ENCODE measurements at places on chromosomes 5 and 9.

- DNase-seq = no peak
Measured at GRCh38 chr9:108021096-108021710, 531.6 kb upstream of the KLF4 start.

GRCh38 chr9:4196886-4197285 lies 103.0 kb downstream of the GLIS3 start:
- DNase-seq = no peak

DNA sequence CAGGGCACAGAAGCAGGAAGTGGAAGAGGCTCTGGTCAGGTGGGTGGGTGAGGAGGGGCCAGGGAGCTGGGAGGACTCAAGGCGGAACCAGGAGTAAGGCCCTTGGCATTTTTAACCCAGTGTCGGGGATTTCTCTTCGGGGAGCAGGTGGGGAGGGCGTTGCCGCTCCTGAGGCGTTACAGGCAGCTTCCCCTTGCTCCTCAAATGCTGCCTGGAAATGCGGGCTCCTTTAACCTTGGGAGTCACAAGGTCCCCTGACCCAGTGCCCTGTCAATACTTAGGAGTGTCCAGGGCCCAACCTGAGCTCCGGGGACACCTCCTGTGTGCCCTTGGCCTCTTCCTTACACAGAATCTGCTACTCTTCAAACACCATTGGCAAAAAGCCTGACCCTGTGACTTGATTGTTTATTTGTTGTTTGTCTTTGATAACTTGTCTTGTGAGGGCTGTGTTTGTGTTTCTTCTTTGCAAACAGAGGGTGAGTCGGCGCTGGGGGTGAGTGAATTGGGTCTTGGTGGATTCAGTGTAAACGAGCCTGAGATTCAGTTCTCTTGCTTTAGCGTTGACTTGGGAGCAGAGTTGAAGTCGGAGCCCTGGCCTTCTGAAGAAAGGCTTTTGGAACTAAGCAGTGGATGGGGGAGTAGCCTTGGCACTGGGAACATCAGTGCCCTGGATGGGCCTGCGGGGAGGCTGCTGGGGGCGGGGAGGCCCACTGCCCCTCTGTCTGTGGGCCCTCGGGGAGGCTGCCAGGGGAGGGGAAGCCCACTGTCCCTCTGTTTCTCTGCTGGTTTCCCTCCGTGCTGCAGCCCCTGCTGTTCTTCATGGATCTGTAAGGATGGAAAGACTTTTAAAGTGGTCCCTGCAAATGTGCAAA lies 300.7 kb upstream of the IRX4 start:
- DNase-seq = no peak

DNA sequence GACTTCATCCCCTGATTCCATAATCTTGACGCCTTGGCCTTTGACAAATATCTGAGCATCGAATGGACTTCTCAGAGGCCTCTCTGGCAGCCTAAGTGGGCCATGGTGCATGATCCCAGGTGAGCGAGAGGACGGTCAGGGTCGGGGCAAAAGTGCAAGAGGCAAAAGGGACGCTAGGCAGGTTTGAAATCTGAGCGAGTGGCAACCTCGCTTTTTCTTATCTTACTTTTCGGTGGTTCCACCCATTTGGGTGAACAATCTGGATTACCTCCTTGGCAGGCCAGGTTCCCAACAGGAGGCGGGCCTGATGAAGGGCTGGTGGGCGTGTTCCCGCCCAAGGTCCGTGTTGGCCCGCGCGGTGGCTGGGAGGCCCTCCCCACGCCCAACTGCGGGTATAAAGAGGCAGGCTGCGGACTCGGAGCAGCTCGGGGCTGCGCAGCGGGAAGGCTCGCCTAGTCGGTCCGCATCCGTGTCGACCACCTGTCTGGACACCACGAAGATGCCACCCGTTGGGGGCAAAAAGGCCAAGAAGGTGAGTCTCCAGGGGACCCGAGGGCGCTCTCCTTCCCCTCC lies at the start of gene BHMT:
BHMT (plus strand) TSS at position 423 of the 573 bp plus-strand sequence; CDS start at position 500, 77 bp downstream.
- no peak for DNase-seq

- DNase-seq = no peak
Measured at GRCh38 chr5:149406203-149406978, 27.3 kb upstream of the IL17B start.

DNA sequence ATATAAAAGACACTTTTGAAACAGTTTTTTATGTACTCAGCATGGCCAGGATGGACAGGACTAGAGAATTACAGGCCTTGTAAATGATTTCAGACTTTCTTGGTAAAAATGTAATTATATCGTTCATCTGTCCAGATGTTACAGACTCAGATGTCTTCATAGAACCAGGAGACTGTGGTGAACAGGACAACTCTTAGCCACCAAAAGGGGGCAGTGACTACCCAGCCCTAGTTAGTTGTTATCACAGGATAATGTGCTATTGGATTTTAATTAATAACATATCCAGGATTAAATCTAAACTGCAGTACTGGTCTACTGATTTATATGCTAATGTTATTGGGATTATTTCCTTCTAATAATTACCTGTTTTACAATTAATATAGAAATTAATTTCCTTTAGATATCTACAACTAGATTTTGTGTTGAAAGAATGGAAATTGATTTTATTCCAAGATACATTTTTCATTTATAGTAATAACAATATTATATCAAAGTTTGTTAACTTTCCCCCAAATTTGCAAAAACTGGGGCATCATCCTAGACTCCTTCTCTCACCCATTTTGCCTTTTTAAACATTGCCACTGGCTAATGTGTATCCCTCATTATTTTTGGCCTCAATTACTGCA lies 99.4 kb downstream of the MTREX start:
- DNase-seq = peak; percentile 28

DNA sequence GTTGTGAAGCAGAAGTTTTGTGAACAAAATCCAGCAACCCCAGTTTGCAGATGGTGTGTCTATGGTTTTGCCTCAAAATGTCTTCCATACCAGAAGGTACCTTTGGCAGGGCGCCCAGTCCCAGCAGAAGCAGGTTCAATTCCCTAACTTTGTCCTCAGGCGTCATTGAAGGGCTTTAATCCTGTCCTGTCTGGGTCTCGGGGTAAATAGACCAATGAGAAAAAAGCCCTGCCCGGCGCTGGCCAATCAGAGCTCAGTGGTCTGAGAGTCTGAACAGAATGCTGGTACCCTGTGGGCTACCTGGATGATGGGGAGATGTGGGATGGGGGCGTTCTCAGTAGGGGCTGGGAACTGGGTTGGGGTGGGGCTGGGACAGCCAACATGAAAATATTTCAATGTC lies 6.2 kb upstream of the ST6GALNAC4 start:
- DNase-seq = peak; percentile 70

- no peak for DNase-seq
Measured at GRCh38 chr5:155530046-155530445, 516.5 kb downstream of the KIF4B start.

Data from NCI-H2171 treated with DMSO at 0.1 percent for 48 hours (cell line).